Activated T-cell treated with anti-CD3 and anti-CD28 coated beads, Interleukin-2, amount 50 U/mL, for 4 hours (primary cell): ENCODE measurements at places on chromosomes 6 and 20.

GRCh38 chr6:145087034-145087433, 648.3 kb downstream of the EPM2A start:
- DNase-seq: no peak

GRCh38 chr6:10655508-10656055, 38.8 kb downstream of the C6orf52 start:
- DNase-seq: no peak

DNA sequence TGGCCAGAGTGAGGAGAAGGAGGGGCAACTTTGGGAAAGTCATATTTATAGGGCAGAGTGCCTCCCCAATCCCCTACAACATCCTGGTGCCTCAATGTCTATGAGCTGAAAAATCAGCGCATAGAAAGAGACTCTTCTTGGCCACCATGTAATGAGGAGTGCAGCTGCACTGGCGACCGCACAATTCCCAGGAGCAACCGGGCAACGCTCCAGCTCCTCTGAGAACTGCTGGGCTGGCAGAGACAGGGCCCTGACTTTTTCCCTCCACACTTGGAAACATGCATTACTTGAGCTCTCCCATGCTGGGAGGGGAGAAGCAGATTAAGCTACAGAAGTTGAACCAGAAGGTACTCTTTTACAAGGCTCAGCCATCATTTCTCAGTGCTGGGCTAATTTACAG, 31.4 kb upstream of the MARCKS start:
- no peak for DNase-seq

DNA sequence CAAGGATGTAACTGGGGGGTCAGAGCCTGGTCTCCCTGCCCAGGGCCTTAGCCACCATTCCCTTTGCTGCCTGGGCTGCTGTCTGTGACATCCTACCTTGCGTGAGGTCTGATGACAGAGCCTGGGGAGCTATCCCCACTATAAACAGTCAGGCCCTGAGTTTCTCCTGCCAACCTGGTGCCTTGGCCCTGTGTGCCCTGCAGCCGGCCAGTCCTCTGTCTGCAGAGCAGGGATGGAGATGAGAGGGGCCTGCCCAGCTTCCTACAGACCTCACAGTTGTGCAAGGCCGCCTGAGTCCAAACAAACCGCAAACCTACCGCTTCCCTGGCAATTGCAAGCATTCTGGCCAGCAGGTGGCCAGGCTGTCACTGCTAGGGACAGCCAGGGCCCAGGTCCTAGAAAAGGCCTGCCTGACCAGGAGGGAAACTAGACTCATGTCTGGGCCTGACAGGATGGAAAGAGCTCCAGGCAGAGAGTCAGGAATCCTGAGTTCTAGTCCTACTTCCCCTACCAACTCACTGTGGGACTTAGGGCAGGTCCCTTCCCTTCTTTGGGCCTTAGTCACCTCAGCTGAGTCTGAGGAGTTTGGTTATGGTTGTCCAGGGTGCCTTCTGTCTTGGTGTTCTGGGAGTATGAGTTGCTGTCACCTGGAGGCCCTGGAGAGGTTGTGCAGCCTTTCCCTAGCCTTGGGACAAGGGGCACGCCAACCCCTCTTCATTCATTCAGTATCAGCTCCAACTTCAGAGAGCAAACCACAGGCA, 86.2 kb downstream of the VEGFA start:
- no peak for DNase-seq

GRCh38 chr6:35911871-35912653, 8.8 kb downstream of the SRPK1 start:
- DNase-seq: no peak

- DNase-seq: no peak
Measured at GRCh38 chr6:112130878-112131277, 43.5 kb downstream of the FAM229B start.
